ENCODE measurements at places on chromosomes 12 and 14. TPM values are rescaled to one million over a fixed set of nuclear protein-coding genes. Genes with fewer than 3 reads are reported as not detected.

Gene RNASE1
- total RNA-seq, result not detected

Gene KLRC4
- not detected for total RNA-seq

Gene MAP3K9
- 16.7 TPM for total RNA-seq

Gene ADAM21
- not detected for total RNA-seq

- no peak for DNase-seq
These were observed 16.5 kb downstream of the PWP1 start for GRCh38 chr12:107702106-107702505.

DNA sequence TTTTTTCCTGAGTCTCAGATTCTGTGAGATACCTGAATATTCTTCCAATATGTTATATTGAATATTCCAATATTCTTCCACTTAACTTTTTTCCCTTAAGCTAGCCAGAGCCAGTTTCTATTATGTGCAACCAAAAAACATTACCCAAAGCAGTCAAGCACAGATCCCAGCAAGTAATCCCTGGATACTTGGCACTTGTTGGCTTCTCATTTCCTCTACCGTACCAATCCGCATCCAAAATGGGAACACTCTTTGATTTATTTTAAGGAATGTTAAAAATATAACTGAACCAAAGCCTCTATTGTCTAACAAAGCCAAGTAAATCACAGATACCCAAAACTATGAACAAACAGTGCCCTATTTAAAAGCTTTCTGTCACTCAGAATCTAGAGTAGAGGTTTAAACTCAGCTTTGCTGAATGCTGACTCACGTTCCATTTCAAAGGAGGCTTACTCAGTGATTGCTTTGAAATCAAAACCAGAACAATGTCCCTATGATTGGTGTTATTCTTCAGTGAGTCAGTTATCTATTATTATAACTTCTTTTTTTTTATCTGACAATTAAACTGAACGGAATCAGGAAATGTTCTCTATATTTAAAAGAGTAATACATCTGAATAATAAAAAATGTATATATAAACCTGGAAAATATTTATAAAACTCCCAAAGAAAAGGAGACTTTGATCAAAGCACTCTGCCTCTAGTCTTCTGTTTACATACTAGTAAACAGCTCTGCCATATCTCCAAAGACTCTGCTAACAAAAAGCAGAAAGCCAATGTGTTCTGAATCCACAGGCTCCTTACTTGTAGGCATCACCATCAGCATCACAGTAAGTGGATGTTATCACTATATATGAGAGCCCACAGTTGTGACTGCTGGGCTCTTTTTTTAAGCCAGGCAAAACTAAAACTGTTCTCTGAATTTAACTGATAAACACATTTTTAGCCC lies 360.8 kb downstream of the CCDC91 start:
- peak; percentile 88 for DNase-seq

- DNase-seq, result no peak
These were observed 13.3 kb downstream of the KCTD10 start for GRCh38 chr12:109463756-109464155.

DNA sequence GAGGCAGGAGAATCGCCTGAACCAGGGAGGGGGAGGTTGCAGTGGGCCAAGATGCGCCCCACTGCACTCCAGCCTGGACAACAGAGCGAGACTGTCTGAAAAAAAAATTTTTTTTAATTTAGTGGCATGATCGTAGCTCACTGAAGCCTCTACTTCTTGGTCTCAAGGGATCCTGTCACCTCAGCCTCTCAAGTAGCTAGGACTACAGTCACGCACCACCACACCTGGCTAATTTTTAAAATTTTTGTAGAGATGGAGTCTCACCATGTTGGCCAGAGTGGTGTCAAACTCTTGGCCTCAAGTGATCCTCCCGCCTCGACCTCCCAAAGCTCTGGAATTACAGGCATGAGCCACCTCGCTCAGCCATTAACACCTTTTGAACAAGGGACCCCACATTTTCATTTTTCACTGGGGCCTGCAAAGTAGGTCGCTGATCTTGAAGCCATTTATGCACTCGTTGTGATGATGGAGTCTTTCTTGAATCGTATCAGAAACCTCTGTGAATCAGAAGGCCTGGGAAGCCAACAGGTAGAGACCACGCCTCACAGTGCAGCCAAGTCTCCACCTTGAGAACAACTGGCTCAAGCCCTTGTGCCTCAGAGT lies 5.9 kb downstream of the HCAR1 start:
- DNase-seq, result no peak

- DNase-seq, result no peak
These were observed 26.7 kb downstream of the KCNK10 start for GRCh38 chr14:88296351-88296750.

All from epithelial cell of proximal tubule (primary cell).